Hematopoietic multipotent progenitor cell treated with erythropoietin and hydrocortisone succinate and interleukin-3 and kit ligand, for 4 days (in vitro differentiated cells): ENCODE measurements at places on chromosomes 5 and 9.

GRCh38 chr5:5719292-5719691 lies 296.8 kb downstream of the ICE1 start:
- DNase-seq: no peak

DNA sequence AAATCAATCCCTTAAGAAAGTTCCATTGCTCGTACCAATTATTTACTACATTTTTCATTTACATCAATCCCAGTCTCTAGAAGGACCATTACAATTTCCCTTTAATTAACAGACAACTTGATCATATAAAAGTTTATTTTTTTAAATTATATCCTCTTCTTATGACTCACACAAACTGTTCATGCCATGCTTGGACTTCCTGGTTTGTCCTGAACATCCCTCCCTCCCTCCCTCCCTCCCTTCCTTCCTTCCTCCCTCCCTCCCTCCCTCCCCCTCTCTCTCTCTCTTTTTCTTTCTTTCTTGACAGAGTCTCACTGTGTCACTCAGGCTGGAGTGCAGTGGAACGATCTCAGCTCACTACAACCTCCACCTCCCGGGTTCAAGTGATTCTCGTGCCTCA lies 11.6 kb upstream of the CLTB start:
- no peak for DNase-seq

DNA sequence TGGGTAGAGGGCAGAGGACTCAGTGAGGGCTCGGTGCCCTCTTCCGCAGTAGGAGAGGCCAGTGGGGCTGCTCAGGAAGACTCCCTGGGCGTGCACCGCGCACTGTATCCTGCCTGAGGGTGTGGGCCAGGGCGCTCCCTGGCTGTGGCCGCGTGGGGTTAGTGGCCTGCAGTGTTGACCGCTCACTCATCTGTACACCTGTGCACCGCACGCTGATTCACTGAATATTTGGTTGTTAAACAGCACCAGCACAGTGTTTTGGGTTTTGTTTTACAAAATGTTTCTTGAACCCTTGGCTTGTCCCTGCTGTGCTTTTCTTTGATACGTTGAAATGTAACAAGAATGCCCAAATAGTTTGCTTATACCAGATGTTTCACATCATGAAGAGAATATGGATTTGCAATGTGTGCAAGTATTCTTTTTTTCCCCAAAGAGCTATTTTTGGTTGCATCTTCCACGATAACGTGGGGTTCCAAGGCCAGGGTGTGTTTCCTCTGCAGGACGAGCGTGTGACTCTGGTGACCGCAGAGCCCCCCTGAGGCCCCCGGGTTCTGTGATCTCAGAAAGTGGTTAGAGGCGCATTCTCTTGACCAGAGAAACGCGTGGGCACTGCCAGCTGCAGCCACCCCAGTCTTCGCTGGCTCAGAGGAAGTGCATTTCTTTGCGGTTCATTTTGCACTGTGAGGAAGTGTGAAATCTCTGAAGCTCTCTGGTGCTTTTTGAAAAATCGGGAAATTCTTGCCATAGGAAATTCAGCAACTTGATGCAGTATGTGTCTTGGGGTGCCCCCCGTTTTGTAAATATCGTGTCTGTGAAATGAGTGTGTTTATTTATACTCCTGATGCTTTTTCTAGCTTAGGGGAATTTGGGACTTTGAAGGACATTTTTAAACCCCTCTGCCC lies 46.9 kb downstream of the AHRR start:
- peak; percentile 90 for DNase-seq

DNA sequence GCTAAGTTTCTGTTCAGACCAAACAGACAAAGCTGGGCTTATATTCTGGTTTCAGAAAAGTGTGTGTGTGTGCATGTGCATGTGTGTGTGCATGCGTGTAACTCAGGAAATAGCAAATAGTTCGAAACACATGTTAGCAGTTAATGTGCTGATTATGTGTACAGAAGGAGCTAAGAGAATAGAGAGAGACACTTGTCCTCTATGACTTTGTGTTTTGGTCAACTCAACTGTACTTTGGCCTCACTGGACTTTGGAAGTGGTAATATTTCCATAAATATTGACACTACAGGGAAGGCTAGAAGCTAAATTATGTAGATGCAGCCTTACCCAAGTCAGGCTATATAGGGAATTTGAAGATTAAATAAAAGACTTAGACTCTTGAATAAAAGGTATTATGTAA lies 155.5 kb downstream of the RAB3C start:
- DNase-seq: no peak

- DNase-seq: no peak
Measured at GRCh38 chr9:114011313-114011712, 66.8 kb downstream of the AMBP start.

- DNase-seq: no peak
Measured at GRCh38 chr9:132488626-132489025, 78.6 kb downstream of the CFAP77 start.

DNA sequence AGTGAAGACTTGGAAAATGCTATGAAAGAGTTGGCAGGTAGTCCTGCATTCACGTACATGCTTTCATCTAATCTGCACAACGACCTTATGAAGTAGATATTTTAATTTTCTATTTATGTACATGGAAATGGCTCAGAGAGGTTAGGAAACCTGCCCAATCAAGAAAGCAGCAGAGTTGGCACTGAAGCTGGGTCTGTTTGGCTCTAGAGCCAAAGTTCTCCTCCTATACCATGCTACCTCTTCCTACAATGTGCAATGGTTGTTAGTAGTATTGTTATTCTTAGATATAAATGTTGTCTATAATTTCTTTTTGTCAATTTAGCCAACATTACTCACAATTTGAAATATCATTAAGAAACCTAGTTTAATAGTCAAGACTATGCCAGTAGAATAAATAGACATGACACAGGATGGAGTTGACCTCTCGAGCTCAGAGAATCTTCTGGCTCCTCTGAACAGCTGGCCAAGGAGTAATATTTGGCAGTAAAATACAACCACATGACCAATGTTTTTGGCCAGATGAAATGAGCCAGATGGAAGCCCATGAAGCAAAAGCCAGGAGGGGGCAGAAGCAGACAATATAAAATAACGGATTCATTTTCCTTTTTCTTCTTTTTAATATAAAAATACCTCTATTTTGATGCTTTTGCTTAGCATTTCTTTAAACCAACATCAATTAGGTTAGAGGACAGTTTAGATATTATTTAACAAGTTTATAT lies 542.3 kb downstream of the PDE4D start:
- no peak for DNase-seq

DNA sequence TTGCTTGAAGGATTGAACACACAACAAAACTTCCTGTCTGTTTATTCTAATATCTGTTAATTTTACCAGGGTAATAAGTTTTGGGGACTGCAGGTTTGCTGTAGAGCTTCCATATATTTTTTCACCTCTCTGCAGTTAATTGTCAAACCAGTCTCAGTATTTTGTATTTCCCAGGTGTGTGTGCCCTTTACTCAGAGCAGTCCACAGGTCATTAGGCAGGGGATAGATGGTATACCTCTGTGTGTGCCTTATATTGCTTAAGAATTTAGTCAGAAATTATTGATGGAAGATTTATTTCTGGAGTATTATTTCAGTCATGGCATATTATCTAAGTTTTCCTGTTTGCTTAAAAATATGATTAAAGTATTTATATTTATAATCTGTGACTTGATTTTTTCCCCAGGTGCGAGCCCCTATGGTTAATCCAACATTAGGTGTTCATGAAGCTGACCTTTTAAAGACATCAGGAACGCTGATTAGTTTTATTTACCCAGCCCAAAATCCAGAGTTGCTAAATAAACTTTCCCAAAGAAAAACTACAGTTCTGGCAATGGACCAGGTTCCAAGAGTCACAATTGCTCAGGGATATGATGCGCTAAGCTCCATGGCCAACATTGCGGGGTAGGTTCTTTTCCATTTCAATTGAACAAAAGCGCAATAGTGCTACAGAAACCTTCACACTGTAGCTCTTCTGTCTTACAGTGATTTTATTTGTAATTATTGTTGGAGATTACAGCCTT lies 12.6 kb downstream of the NNT start:
- DNase-seq: no peak

DNA sequence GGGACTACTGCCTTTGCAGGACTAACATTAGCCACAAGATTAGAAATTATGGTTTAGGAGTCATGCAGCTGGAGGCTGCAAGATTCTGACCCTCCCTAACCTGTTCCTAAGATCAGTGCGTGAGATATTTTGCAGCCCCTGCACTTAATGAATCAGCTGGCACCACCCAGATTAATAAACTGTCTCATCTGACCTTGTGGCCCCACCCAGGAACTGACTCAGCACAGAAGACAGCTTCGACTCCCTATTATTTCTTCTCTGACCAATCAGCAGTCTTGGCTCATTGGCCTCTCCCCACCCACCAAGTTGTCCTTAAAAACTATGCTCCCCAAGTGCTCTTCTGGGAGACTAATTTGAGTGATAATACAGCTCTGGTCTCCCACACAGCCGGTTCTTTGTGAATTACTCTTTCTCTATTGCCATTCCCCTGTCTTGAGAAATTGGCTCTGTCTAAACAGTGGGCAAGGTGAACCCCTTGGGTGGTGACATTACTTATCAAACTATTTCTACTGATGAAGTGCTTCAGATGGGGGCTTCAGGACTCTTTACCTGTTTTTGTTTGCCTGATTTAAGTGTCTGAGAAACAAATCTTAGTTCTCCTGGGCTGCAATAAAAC lies 17.0 kb downstream of the CTSL start:
- DNase-seq: peak; percentile 68

- no peak for DNase-seq
Measured at GRCh38 chr5:143153332-143154119, 250.0 kb downstream of the NR3C1 start.
